ENCODE measurements at places on chromosomes 1 and 21. TPM values are rescaled to one million over a fixed set of nuclear protein-coding genes. Genes with fewer than 3 reads are reported as not detected.

Gene HES4
- 6.2 TPM for total RNA-seq

Gene PBX1
- total RNA-seq: 26.3 TPM

Gene L1TD1
- total RNA-seq: not detected

Gene FAM72A
- 2.1 TPM for total RNA-seq

Gene PTGFR
- 34.0 TPM for total RNA-seq

Gene ZNF648
- total RNA-seq: not detected

Gene SNX7
- total RNA-seq: 49.6 TPM

Gene ESRRG
- under 0.01 TPM for total RNA-seq

Gene ARTN
- total RNA-seq: 0.30 TPM

Gene FCRL6
- not detected for total RNA-seq

Gene PGLYRP3
- not detected for total RNA-seq

Gene CA14
- not detected for total RNA-seq

Gene PPFIA4
- total RNA-seq: 24.6 TPM

Gene LCE3E
- not detected for total RNA-seq

Gene HEYL
- total RNA-seq: not detected

Gene DMRTA2
- 0.05 TPM for total RNA-seq

Gene FMO2
- total RNA-seq: not detected

Gene TAS1R1
- not detected for total RNA-seq

Gene PIK3R3
- total RNA-seq: 7.4 TPM

Gene CZIB
- 52.9 TPM for total RNA-seq

Gene SH2D2A
- total RNA-seq: not detected

Gene H6PD
- total RNA-seq: 46.6 TPM

Gene RGS4
- total RNA-seq: 822 TPM

Gene ARPC5
- 236 TPM for total RNA-seq

Gene EXTL1
- 0.30 TPM for total RNA-seq

Gene MYCL
- total RNA-seq: 2.1 TPM

Gene RCAN3
- 3.0 TPM for total RNA-seq

Gene STK40
- total RNA-seq: 13.1 TPM

Gene GNG4
- 0.83 TPM for total RNA-seq

Gene FAM163A
- 0.05 TPM for total RNA-seq

Gene MROH7
- under 0.01 TPM for total RNA-seq

Gene PTGER3
- under 0.01 TPM for total RNA-seq

Gene TMPRSS3
- total RNA-seq: not detected

Gene PCBP3
- 0.05 TPM for total RNA-seq

Gene PLEKHA6
- 0.05 TPM for total RNA-seq

Gene STUM
- not detected for total RNA-seq

Gene SIPA1L2
- total RNA-seq: 0.97 TPM

Gene ENAH
- total RNA-seq: 132 TPM
